ENCODE measurements at places on chromosomes 12 and 14. TPM values are rescaled to one million over a fixed set of nuclear protein-coding genes. Genes with fewer than 3 reads are reported as not detected.

DNA sequence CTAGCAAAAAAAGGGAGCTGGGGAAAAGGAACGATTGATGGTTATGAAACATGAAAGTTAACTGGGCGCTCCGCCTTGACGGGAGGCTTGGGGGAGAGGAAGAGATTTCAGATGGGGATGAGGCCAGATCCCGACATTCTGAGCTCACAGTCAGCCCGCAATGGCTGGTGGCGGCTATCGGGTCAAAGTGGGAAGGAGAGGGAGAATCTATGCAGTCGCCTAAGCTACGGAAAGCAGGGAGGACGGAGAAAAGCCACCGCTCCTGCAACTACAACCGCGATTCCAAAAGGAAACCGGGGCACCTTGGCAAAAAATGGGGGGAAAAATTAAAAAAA, 502 bp downstream of the MPHOSPH9 start:
- peak overlapping the region; percentile 73 for H3K27ac ChIP-seq
- peak overlapping the region; percentile 67 for H3K4me3 ChIP-seq
- peaks cover 21% of the 10 kb centered on the region for H3K4me1 ChIP-seq
- no peaks in the 10 kb centered on the region for H3K36me3 ChIP-seq
- H3K27me3 ChIP-seq, result no peaks in the 10 kb centered on the region

DNA sequence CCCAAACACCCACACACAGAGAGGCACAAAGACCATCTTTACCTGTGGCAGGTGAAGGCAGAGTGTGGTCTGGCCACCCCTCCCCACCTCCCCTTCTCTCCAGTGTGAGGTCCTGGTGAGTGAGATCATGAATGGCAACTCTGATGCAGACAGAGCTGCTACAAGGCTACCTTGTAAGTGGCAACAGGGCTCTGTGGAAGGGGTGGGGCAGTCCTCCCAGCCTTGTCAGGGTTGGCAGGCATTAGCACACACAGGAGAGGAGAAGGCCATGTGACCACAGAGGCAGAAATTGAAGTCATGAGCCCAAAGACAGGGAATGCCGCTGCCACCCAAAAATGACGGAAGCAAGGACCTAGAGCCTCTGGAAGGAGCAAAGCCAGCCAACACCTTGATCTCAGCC, 30.7 kb downstream of the VWF start:
- H3K4me3 ChIP-seq, result no peak overlapping the region
- peak overlapping the region; percentile 52 for H3K27ac ChIP-seq
- H3K36me3 ChIP-seq, result no peaks in the 10 kb centered on the region
- DNase-seq, result no peak
- no peaks in the 10 kb centered on the region for H3K27me3 ChIP-seq

GRCh38 chr12:130163461-130164215, 1.4 kb downstream of the FZD10 start:
- no peak overlapping the region for H3K4me3 ChIP-seq
- DNase-seq, result peak; percentile 3
- peaks cover 11% of the 10 kb centered on the region for H3K4me1 ChIP-seq

DNA sequence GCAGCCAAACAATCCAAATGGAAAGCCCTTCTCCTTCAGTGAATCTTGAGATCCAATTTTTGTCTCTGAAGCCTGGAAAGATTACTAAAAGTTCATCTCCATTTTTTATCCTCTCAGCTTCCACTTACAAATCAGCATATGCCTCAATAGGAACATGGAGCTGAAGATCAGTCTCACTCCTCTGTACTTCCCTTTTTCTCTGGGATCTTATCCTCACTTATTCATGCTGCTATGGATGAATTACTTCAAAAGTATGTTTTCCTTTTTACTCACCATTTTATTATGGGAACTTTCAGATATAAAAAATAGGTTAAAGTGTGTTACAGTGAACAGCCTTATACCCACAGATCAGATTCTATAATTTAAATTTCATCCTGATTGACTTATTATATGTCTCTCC, 14.4 kb upstream of the NTF3 start:
- H3K27me3 ChIP-seq, result no peaks in the 10 kb centered on the region
- no peak overlapping the region for H3K27ac ChIP-seq
- no peaks in the 10 kb centered on the region for H3K36me3 ChIP-seq
- no peak overlapping the region for H3K4me3 ChIP-seq
- H3K4me1 ChIP-seq, result no peaks in the 10 kb centered on the region
- DNase-seq, result no peak

APOF gene
- not detected for total RNA-seq

GRCh38 chr12:89517720-89518119, 6.9 kb downstream of the GALNT4 start:
- H3K27me3 ChIP-seq, result no peaks in the 10 kb centered on the region
- H3K27ac ChIP-seq, result no peak overlapping the region
- H3K36me3 ChIP-seq, result no peaks in the 10 kb centered on the region
- H3K4me3 ChIP-seq, result no peak overlapping the region

NUMB gene
- total RNA-seq, result 103 TPM

ARL6IP4 gene
- 174 TPM for total RNA-seq

GRCh38 chr12:46167412-46167811, 101.4 kb downstream of the SLC38A1 start:
- no peaks in the 10 kb centered on the region for H3K36me3 ChIP-seq
- no peaks in the 10 kb centered on the region for H3K4me1 ChIP-seq
- H3K4me3 ChIP-seq, result no peak overlapping the region
- no peaks in the 10 kb centered on the region for H3K27me3 ChIP-seq
- DNase-seq, result no peak
- no peak overlapping the region for H3K27ac ChIP-seq

DNA sequence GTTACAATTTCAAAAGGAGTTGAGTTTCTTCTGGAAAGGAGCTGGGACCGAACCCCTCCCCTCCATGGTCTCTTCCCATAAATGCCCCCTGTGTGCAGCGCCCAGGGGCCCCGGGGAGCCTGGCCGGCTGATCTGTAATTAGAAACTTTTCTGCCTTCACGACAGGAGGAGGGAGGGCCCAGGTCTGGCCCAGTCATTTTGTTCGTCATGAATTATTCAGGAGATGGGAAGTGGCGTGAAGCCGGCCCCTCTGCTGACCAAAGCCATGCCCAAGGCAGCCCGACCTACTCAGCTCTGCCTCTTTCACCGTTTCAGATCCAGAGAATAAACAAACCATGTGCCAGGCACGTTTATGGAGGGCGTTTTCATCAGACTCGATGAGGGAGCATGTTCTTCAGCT, 33.3 kb upstream of the MSI1 start:
- no peak for DNase-seq
- no peak overlapping the region for H3K27ac ChIP-seq
- no peaks in the 10 kb centered on the region for H3K4me1 ChIP-seq
- no peak overlapping the region for H3K4me3 ChIP-seq
- no peaks in the 10 kb centered on the region for H3K27me3 ChIP-seq

GRCh38 chr12:64450711-64451486, 1.0 kb upstream of the TBK1 start:
- peak overlapping the region; percentile 97 for H3K27ac ChIP-seq
- H3K36me3 ChIP-seq, result no peaks in the 10 kb centered on the region
- no peaks in the 10 kb centered on the region for H3K27me3 ChIP-seq
- H3K4me1 ChIP-seq, result peaks cover 23% of the 10 kb centered on the region
- no peak for DNase-seq

DIO3 gene
- total RNA-seq, result 3.1 TPM

LBHD2 gene
- not detected for total RNA-seq

DNA sequence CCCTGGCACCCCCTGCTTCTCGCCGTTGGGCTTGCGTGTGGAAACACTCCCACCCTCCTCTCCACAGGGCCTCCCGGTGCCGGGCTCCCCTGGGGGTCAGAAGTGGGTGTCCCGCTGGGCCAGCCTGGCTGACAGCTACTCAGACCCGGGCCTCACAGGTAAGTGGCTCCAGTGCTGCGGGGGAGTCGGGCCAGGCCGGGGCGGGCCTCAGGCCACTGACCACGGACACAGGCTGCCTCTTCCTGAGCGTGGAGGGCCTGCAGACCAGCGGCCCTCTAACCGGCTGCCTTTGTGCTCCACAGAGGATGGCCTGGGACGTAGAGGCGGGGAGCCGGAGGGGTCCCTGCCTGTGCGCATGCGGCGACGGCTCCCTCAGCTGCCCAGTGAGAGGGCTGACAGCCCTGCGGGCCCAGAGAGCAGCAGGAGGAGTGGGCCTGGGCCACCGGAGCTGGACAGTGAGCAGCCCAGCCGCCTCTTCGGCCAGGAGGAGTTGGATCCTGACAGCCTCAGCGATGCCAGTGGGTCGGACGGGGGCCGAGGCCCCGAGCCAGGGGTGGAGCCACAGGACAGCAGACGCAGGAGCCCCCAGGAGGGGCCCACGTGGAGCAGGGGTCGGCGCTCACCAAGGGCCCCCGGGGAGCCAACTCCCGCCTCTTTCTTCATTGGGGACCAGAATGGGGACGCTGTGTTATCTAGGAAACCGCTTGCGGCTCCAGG, 21.1 kb downstream of the CEP170B start:
- no peak overlapping the region for H3K4me3 ChIP-seq
- peaks cover 2% of the 10 kb centered on the region for H3K4me1 ChIP-seq
- no peak overlapping the region for H3K27ac ChIP-seq
- DNase-seq, result peak; percentile 13
- H3K27me3 ChIP-seq, result no peaks in the 10 kb centered on the region

OLR1 gene
- total RNA-seq, result 163 TPM

A2M gene
- total RNA-seq, result 314 TPM

GRCh38 chr12:50916292-50916691, 36.1 kb upstream of the HIGD1C start:
- no peak for DNase-seq
- no peaks in the 10 kb centered on the region for H3K27me3 ChIP-seq
- H3K4me3 ChIP-seq, result no peak overlapping the region
- H3K4me1 ChIP-seq, result no peaks in the 10 kb centered on the region

- no peak for DNase-seq
- no peak overlapping the region for H3K4me3 ChIP-seq
- no peaks in the 10 kb centered on the region for H3K27me3 ChIP-seq
- H3K4me1 ChIP-seq, result peaks cover 3% of the 10 kb centered on the region
- no peaks in the 10 kb centered on the region for H3K36me3 ChIP-seq
Measured at GRCh38 chr12:550473-551260, 90.9 kb downstream of the B4GALNT3 start.

- no peak overlapping the region for H3K27ac ChIP-seq
- no peak overlapping the region for H3K4me3 ChIP-seq
- no peaks in the 10 kb centered on the region for H3K4me1 ChIP-seq
- DNase-seq, result peak; percentile 59
Measured at GRCh38 chr12:132367071-132367851, 37.9 kb upstream of the GALNT9 start.

DNA sequence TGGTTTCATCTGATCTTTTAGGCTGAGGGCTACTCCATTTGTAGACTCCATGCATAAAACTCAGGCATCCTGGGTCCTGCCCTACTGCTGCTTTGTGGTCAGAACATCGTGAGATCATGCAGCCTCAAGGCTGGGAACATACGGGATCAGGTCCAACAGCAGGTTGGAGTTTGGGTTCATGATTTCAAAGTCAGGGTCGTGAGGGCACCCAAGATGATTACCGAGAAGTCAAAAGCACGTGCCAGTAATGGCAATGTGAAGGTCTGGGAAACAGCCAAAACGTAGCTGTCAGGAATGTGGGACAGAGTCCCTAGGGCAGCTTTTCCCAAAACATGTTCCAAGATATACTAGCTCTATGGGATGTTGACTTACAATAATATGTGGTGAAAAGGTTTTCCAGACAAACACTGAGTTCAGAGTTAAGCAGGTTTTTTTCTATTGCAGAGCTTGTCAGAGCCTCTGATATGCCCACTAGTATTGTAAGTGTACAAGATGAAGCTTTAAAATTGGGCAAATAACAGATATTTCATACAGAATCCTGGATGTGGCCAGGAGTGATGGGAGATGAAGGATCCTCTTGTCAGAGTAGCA, 130.3 kb upstream of the DNM1L start:
- H3K27me3 ChIP-seq, result no peaks in the 10 kb centered on the region
- peaks cover 45% of the 10 kb centered on the region for H3K4me1 ChIP-seq
- no peaks in the 10 kb centered on the region for H3K36me3 ChIP-seq

DNA sequence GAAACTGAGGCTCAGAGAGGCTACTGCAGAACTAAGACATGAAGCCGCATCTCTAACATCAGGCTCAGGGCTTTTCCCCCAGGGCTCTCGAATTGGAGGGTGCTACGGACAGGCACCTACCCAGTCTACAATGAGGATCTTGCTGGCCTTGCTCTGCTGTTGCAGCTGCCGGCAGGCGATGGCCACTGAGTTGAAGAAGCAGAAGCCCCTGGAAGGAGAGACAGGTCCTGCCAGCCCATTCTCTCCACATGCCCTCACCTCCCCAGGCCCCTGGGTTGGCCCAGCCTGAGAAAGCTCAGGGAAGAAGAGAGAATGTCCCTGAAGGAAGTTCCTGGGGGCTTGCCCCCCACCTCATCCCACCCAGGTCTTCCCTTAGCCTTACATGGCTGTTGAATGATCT, 16.1 kb downstream of the SLC48A1 start:
- H3K27ac ChIP-seq, result no peak overlapping the region
- H3K36me3 ChIP-seq, result peaks cover 59% of the 10 kb centered on the region
- no peak for DNase-seq
- no peak overlapping the region for H3K4me3 ChIP-seq
- no peaks in the 10 kb centered on the region for H3K4me1 ChIP-seq

- no peak for DNase-seq
- H3K36me3 ChIP-seq, result no peaks in the 10 kb centered on the region
- no peak overlapping the region for H3K27ac ChIP-seq
- H3K4me1 ChIP-seq, result peaks cover 22% of the 10 kb centered on the region
Measured at GRCh38 chr12:24906141-24906540, 42.8 kb downstream of the BCAT1 start.

DNA sequence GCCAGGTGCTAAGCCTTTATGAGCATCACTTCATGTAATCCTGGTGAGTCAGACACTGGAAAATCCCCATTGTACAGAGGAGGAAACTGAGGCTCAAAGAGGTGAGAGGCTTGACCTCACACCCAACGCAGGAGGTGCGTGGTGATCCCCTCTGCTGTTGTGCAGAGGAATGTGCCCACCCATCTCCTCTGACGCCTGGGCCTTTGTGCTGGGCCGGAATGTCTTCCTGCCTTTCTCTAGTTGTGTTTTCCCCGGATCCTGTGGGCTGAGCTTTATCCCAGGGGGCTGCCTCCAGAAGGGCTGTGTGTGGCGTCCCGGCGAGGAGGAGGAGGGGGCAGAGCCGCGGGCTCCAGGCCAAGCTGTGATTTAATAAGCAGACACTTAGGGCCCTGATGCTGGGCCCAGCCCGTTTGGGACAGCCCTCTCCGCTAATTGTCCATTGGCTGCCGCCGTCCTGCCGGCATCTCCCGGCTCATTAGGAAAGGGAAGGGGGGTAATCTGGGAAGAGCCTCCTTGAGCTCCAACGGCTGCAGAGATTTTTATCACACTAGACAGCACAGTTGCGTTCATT, 653.6 kb downstream of the MED13L start:
- H3K27me3 ChIP-seq, result no peaks in the 10 kb centered on the region
- no peak overlapping the region for H3K27ac ChIP-seq
- H3K4me1 ChIP-seq, result no peaks in the 10 kb centered on the region
- H3K4me3 ChIP-seq, result no peak overlapping the region
- no peaks in the 10 kb centered on the region for H3K36me3 ChIP-seq
- peak; percentile 61 for DNase-seq

GRCh38 chr12:120228291-120229070, 27.6 kb upstream of the RPLP0 start:
- no peak overlapping the region for H3K4me3 ChIP-seq
- peaks cover 7% of the 10 kb centered on the region for H3K36me3 ChIP-seq
- no peaks in the 10 kb centered on the region for H3K27me3 ChIP-seq
- H3K27ac ChIP-seq, result peak overlapping the region; percentile 93
- peaks cover 96% of the 10 kb centered on the region for H3K4me1 ChIP-seq
